ENCODE measurements at places on chromosomes 3 and 15.

GRCh38 chr15:69482686-69483256 is 30.2 kb downstream of the RPLP1 start:
- no peak for DNase-seq

- peak; percentile 94 for DNase-seq
Observed at GRCh38 chr15:100596792-100597191, 5.2 kb downstream of the LINS1 start.

DNA sequence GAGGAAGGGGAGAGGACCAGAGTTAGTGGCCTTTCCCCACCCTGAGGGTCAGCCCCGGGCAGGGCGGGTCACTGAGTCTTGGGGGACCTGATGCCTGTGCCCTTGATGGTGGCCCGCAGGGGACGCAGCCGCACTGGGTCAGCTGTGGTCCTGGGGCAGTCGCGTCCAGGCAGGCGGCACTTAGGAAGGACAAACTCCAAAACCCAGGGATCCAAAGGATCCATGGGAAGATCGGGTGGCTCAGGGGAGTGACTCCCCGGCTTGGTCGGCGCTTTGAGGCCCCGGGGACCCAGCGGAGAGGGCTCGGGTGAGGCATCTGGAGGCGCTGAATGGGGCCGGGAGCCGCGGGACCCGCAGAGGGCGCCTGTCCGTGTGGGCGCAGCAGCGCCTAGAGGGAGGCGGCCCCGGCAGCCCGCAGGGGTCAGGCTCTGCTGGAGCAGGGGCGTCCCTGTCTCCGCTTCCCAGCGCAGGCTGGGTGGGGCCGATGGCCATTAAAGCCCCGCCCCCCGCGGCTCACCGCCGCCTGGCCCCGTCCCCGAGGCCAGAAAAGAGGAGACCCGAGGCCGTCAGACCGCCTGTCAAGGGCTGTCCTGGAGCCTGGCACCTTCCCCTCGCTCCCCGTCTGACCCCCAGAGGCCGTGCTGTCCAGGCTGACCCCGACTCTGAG is 17.5 kb downstream of the CIDEC start:
- DNase-seq = peak; percentile 29

DNA sequence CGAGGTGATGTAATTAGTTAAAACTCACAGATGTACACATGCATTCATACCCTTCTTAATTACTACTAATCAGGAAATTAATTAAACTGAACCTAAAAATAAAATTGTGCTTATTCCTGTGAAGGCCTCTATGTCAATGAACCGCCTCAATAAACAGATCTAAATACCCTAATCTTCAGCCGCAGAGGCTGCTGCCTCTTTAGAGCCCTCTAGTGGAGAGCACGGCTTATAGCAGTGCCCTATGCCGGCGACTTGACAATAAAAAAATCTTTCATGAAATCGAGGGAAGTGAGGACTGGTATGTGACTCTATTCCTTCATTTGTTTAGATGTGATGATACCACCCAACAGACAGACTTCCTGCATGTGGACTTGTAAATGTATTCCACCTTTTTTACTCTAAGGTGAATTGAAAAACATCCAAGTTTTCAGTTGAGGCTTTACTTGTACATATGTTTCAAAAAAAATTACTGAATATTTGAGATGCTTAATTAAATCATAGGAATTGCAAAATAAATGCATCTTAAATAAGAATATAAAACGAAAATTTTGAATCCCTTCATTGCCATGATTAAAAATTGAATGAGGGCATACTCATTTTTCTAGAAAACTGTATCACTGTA is 8.3 kb upstream of the EPHA3 start:
- peak; percentile 21 for DNase-seq

- DNase-seq = no peak
Observed at GRCh38 chr3:168051531-168052471, 43.9 kb downstream of the GOLIM4 start.

DNA sequence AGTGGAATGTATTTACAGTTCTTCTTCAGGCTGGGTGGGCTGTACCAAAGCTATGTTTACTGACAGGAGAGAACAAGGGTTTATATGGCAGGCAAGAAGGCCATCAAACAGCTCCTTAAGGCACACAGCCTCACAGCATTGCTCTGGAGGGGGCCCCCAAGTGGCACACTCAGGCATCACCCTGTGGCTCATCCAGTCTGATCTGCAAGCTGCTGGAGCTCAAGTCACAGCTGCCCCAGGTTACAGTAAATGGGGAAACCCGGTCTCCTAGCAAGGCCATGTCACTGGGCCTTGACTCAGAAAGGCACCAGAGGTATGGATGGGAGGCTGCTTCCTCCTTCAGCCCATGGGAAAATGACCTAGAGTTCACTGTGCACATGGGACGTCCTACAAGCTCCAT is 67.5 kb downstream of the TFG start:
- no peak for DNase-seq

DNA sequence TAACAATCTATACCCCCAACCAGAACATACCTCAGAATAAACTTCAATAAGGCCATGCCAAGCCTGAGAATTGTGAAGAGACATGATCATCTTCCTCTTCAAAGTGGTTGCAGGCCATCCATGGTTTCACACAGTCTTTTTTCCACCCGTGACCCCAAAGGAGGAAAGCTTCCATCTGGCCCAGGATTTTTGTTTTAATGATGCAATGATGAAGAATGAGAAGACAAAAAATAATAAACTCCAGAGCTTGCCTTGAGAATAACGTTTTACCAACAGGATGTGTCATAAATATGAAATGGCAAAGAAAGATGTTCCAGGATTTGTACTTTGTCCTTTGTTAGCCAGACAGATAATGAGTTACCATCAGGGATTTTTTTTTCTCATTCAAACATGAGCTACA is 201.9 kb downstream of the WNT5A start:
- DNase-seq = no peak

- no peak for DNase-seq
Observed at GRCh38 chr3:175149675-175150074, 290.5 kb downstream of the NAALADL2 start.

GRCh38 chr3:106628407-106628806 is 748.8 kb upstream of the CCDC54 start:
- no peak for DNase-seq

DNA sequence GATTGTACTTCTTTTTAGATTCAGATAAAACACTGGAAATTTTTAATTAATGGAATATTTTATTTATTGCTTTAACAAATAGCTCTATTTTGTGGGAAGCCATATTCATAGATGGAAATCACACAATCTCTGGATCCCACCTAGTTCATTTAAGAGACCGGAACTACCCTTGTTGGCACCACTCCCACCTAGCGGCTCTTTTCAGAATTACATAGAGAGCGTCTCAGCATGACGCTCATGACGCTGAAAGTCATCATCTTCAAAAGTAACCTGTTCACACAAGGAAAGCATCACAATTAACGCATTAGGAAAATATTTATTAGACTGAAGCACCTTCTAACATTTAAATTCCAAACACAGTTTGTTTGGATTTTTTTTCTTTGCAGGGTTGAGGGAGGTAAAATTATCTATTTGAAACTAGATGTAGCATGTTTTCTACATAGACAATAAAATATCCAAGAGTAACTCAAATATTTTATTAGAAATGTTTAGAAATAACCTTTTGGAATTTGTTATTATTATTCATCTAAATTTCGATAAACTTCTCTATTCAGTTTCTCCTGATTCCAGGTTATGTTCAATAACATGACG is 214.9 kb upstream of the ARRDC4 start:
- DNase-seq = no peak

All from stimulated activated naive CD8-positive, alpha-beta T cell treated with anti-CD3 and anti-CD28 coated beads, Interleukin-15, amount 100 ng/mL, for 72 hours (primary cell).